IgD-negative memory B cell (primary cell): ENCODE measurements at places on chromosomes 3 and 15. TPM values are rescaled to one million over a fixed set of nuclear protein-coding genes. Genes with fewer than 3 reads are reported as not detected.

The IQCH gene
- 0.13 TPM for polyA plus RNA-seq

The REC114 gene
- polyA plus RNA-seq = not detected

The STRA6 gene
- polyA plus RNA-seq = not detected

The GMNC gene
- not detected for polyA plus RNA-seq

The GPR87 gene
- not detected for polyA plus RNA-seq

The TMEM207 gene
- polyA plus RNA-seq = not detected

The CYP1A2 gene
- polyA plus RNA-seq = not detected

The LRTM1 gene
- polyA plus RNA-seq = not detected

The EFCAB12 gene
- polyA plus RNA-seq = 0.71 TPM

The ZIC1 gene
- polyA plus RNA-seq = not detected

The ZCWPW2 gene
- polyA plus RNA-seq = 0.19 TPM

The TRIM59 gene
- 21.6 TPM for polyA plus RNA-seq

The LRRIQ4 gene
- not detected for polyA plus RNA-seq

The H1-8 gene
- polyA plus RNA-seq = not detected

The ARHGAP11A gene
- 2.4 TPM for polyA plus RNA-seq

The EXD1 gene
- polyA plus RNA-seq = not detected

The NANOGP8 gene
- polyA plus RNA-seq = not detected

The CHRNA7 gene
- not detected for polyA plus RNA-seq

The PLSCR2 gene
- polyA plus RNA-seq = not detected

The CACNA1D gene
- not detected for polyA plus RNA-seq

The IFT122 gene
- 4.5 TPM for polyA plus RNA-seq

The C3orf49 gene
- not detected for polyA plus RNA-seq

The DAPK2 gene
- 7.7 TPM for polyA plus RNA-seq

The CLDN18 gene
- polyA plus RNA-seq = not detected

The CX3CR1 gene
- 10.3 TPM for polyA plus RNA-seq

The DGKG gene
- 2.5 TPM for polyA plus RNA-seq

The MTHFS gene
- 61.3 TPM for polyA plus RNA-seq

The RARRES1 gene
- 0.28 TPM for polyA plus RNA-seq

The NRG4 gene
- polyA plus RNA-seq = not detected

The IFRD2 gene
- polyA plus RNA-seq = 58.6 TPM

The CAMKV gene
- not detected for polyA plus RNA-seq

The GATM gene
- 17.8 TPM for polyA plus RNA-seq

The MGLL gene
- 8.6 TPM for polyA plus RNA-seq

The XCR1 gene
- polyA plus RNA-seq = not detected

The SAMD7 gene
- not detected for polyA plus RNA-seq

The SMCO1 gene
- not detected for polyA plus RNA-seq

The DUOXA1 gene
- not detected for polyA plus RNA-seq

The UBAP1L gene
- polyA plus RNA-seq = 0.26 TPM

The ACKR4 gene
- polyA plus RNA-seq = not detected

The CPNE9 gene
- polyA plus RNA-seq = not detected

The NR1I2 gene
- polyA plus RNA-seq = 0.58 TPM

The TSPAN3 gene
- polyA plus RNA-seq = 471 TPM

The HAPLN3 gene
- 1.2 TPM for polyA plus RNA-seq

The SNURF gene
- 15.7 TPM for polyA plus RNA-seq

The DCP1A gene
- polyA plus RNA-seq = 65.0 TPM

The SELENOK gene
- polyA plus RNA-seq = 121 TPM

The LRRC15 gene
- not detected for polyA plus RNA-seq

The NPAP1 gene
- not detected for polyA plus RNA-seq

The C3orf20 gene
- not detected for polyA plus RNA-seq

The FOXP1 gene
- 277 TPM for polyA plus RNA-seq

The PROS1 gene
- 0.26 TPM for polyA plus RNA-seq

The ASB14 gene
- polyA plus RNA-seq = 0.53 TPM

The FBLN2 gene
- 4.4 TPM for polyA plus RNA-seq

The CSPG4 gene
- not detected for polyA plus RNA-seq

The VPS8 gene
- polyA plus RNA-seq = 22.2 TPM

The CFAP161 gene
- polyA plus RNA-seq = not detected
